ENCODE measurements at places on chromosomes 13 and 19.

- no peak for DNase-seq
Measured at GRCh38 chr13:99055281-99055680, 77.4 kb upstream of the DOCK9 start.

GRCh38 chr13:97710797-97711196 is 242.7 kb upstream of the IPO5 start:
- no peak for DNase-seq

DNA sequence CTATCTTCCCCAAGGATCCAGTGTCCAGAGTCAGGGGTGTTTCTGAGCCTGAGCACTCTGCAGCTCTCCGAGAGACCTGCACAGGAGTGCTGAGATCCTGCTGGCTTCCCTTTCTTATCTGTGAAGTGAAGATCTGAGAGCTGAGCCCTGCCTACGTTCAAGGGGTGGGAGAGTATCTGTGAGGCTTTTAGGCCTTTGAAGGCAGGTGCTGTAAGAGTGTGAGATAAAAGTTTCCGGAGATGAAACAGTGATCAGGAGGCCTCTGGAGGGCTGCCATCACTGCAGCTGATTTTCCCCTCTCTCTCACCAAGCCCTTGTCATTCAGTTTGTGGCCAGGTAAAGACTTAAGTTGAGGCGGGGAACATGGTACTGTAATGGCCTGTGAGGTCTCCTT is 83.1 kb downstream of the AKAP11 start:
- no peak for DNase-seq

DNA sequence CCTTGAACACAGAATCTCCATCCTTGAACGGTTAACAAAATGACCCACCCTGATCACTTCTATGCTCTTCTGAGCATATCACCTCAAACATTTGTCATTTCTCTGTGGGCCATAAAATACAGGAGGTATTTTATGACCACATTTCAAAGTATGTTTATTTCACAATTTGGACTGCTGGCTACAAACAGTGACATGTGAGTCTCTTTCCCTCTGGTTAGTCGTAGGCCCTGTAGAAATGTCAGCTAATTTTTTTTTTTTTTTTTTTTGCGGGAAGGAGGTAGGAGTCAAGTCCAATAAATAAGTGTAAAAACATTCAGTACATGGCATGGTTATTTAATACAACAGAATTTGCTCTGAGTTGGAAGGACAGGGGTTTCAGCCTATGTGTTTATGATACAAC is 70.7 kb downstream of the FOXO1 start:
- DNase-seq = no peak

GRCh38 chr19:50480281-50481111 is 3.8 kb upstream of the GARIN5A start:
- no peak for DNase-seq

- no peak for DNase-seq
Measured at GRCh38 chr19:11872624-11873023, 15.0 kb upstream of the ZNF69 start.

DNA sequence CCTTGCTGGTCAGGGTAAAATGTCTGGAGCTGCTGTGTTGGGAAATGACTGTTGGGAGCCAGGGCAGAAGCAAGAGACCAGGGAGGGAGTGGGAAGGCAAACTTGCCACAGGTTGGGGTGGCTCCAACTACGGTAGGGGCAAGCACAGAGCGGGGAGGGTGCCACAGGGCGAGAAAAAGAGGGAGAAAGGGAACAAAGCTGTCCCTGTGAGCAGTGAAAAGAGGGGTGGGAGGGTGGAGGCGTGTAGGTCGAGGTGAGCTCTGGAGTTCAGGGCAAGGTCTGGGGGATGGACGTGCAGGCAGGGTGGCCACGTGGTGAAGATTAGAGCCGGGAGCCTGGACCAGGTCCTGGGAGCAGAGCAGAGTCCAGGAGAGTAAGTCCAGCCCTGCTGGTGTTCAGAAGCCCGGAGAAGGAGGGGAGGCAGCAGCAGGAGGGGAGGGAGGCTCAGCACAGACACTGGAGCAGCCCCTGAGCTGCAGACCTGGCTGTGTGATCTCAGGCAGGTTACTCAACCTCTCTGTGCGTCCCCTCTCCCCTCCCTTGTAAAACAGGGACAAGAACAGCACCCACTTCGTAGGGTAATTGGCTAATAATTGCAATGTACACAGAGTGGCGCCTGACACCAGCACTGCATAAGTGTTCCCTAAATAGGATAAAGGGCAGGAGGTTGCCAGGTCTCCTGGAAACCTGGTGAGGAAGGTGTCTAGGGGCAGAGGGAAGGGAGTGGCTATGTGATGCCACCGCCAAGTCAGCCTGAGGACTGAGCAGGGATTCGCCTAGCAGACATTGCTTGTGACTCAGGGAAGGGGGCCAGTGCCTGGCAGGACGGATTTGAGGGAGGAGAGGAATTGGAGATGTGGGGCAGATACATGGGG is 3.2 kb upstream of the POLR2E start:
- DNase-seq = no peak

- DNase-seq = no peak
Measured at GRCh38 chr13:99959540-99960230, 11.9 kb downstream of the ZIC5 start.

GRCh38 chr13:42405665-42406390 is 133.9 kb downstream of the AKAP11 start:
- no peak for DNase-seq

DNA sequence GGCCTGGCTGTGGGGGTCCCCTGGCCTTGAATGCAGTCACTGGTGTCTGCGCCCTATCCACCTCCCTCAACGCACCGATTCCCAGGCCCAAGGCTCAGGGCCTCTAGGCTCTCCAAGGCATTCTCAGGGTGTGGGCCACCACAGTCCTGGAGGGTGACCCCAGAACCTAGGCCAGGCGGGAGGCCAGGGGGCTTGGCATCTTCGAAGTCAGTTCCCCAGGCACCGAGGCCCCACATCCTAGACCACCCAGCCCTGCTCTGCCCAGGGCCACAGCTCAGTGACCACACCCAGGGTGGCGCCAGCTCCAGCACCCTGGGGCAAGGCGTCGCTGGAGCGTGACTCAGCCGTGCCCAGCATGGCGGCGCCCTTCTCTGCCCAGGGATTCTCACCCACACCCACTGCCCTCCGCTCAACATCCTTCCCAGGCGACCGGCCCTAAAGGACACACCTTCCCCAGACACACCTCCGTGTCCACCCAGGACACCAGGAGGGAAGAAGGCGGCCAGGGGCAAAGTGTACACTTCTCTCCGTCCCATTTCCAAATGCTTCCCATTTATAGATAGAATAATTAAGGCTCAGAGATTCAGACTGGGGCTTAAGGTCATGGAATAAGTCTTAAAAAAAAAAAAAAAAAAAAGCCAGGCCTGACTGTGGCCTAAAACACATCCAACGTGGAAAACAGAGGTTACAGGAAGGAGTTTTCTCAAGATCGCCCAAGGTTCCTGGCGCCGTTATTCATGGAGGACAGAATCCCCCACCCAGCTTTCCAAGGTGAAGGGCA is 36.4 kb upstream of the NANOS3 start:
- no peak for DNase-seq

DNA sequence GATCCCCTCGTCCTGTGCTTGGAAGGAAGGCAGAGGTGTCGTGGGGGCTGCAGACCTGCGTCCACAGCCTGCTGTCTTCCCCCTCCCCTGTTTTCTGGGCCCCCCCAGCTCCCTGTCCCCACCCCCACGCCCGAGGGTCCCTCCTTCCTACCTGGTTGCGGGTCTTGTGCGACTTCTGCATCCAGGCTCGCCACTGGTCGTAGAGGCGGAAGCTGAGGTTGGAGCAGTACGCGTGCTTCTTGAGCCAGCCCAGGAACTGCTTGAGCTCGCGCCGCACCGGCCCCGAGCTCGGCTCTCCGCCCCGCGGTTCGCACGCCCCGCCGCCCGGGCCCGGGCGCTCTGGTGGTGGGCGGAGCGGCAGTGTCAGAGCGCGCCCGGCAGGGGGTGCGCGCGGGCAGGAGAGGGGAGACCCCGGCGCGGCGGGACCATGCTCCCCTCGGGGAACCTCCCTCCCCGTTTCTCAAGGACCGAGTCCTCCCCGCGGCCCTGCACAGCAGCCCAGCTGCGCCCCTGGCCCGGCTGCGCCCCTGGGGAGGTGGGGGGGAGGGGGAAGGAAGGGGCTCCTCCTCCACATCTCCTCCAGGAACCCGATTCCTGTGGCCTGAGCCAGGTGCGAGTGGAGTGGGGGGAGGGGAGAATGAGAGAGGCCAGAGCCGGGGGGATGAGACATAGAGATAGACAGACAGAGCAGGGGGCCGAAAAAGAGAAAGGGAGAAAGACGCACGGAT is 5.7 kb downstream of the REX1BD start:
- no peak for DNase-seq

- DNase-seq = no peak
Measured at GRCh38 chr13:114015969-114016295, 42.1 kb upstream of the C13orf46 start.

DNA sequence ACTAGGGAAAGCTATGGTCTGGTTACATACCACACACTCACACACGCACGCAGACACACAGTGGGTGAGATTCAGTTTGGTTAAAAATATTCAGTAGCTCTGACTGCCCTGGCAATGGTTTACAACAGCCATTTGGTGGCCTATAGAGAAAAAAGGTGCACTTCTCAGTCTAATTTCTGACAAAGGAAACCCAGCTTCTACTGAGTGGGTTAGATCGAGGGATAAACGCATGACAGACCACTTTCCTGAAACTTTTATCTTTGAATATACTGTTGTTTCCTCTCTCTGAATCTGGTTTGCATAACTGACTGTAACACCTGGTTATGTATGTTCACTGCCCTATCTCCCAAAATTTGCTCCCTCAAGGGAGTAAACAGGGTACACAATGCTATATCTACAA is 2.5 kb downstream of the LIG4 start:
- DNase-seq = no peak

DNA sequence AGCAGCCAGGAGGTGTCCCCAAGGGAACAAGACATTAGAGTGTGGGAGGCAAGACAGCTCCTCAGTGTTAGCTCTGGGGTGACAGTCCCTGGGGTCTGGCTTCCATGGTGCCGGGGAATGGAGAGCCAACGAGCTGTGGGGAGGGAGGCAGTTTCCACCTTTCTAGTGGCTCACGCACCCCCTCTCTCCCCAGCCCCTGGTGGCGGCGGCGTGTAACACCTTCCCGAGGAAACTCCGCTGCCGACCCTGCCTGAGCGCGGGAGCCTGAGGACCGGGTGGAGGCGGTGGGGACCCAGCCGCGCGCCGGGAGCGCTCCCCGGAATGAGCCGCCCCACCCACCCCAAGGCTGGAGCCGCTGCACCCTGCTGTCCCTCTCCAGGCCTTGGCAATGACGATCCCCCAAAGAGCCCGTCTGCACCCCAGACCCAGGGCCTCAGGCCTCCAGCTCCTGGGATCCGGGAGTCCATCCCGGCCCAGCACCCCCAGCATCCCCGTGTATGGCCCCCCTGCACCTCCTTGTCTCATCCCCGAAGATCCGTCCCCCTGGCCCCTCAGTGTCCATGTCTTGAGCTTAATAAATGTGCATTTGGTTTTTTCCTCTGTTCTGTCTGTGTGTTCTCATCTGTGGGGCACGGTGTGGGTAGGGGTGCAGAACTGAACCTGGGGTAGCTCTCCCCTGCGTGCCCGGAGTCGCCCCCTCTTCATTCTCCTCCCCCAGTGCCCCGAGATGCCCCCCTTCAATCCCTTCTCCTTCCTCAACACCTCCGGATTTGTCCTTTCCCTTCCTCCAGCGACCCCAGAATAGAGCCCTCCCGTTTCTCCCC is 622 bp upstream of the FXYD5 start:
- DNase-seq = no peak
